HFFc6 (cell line): ENCODE measurements at places on chromosomes 11 and 22.
A peak's percentile ranks its signal among the peaks of the same experiment; 100 is the strongest.

GRCh38 chr22:25564320-25564978, at the start of gene GRK3:
Gene GRK3, plus strand, starts transcription at chr22:25564675. Its CDS starts 366 bp downstream, at chr22:25565041.
- H3K27ac ChIP-seq: no peak within 1 kb of the TSS
- DNase-seq: no peak
- peaks cover 15% of the 10 kb centered on the region for H3K27me3 ChIP-seq
- H3K36me3 ChIP-seq: no peaks in the 10 kb centered on the region; the same call in 1 of the 2 replicates
- H3K4me3 ChIP-seq: peak within 1 kb of the TSS; percentile 27

GRCh38 chr11:561148-562003, 606 bp downstream of the RASSF7 start:
- peak; percentile 37 for DNase-seq
- H3K27me3 ChIP-seq: peaks cover 8% of the 10 kb centered on the region
- no peaks in the 10 kb centered on the region for H3K4me1 ChIP-seq
- peak overlapping the region; percentile 88 for H3K4me3 ChIP-seq

GRCh38 chr11:116134450-116134849, 630.2 kb upstream of the CADM1 start:
- DNase-seq: no peak
- no peak overlapping the region for H3K27ac ChIP-seq
- H3K27me3 ChIP-seq: no peaks in the 10 kb centered on the region; the same call in 1 of the 2 replicates

GRCh38 chr11:36395978-36396736, 100.1 kb downstream of the PRR5L start:
- H3K27me3 ChIP-seq: no peaks in the 10 kb centered on the region; the same call in 1 of the 2 replicates
- no peak overlapping the region for H3K27ac ChIP-seq
- no peak for DNase-seq
- H3K4me1 ChIP-seq: peaks cover 2% of the 10 kb centered on the region
- peaks cover 26% of the 10 kb centered on the region; the same call in 1 of the 2 replicates for H3K36me3 ChIP-seq

DNA sequence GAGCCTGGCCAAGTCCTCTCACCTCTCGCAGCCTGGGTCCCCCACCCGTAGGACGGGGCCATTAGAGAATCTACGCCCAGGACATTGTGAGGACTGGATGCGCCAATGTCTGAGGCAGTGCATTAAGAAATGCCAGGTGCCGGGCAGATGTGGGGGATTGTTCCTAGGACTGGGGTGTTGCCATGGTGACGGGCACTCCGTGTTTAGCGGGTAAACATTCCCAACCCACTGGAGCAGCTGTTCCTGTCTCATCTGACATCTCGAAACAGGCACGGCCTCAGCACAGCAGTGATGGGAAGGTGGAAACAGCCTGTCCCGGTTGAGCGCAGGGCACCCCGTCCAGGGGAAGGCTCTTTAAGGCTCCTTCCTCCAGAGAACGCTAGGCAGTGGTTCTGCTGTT, 99.6 kb upstream of the RTL6 start:
- H3K4me1 ChIP-seq: peaks cover 5% of the 10 kb centered on the region; the same call in 1 of the 2 replicates
- H3K4me3 ChIP-seq: no peak overlapping the region
- H3K36me3 ChIP-seq: no peaks in the 10 kb centered on the region

DNA sequence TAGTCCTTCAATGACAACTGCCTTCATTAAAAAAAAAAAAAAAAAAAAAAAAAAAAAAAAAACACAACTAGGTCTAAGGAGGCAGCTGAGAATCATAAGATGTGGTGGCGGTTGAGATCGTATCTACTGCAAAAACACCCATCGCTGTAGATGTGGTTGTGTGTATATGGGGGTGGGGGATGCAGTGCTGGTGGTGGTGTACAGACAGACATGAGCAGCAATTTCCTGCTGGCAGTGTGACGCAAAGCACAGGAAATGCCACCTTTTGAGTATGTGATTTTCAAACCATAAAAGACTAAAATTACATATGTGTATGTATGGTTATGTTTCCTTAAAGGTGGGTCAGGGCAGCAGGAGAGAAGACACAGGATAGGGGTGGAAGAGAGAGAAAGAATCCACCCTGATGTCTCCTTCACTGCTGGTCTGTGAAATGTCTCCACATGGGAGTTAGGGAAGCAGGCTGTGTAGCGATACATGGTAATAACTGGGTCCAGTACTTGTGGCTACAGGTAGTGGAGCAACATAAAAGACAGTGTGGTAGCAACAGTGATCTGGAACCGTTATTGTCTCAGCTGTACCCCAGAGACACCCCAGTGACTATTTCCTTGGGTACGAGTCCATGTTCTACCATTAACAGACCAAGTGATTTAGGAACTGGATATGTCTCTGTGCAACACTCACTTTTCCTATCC, 57.9 kb downstream of the SYTL2 start:
- no peak for DNase-seq
- H3K4me1 ChIP-seq: peaks cover 38% of the 10 kb centered on the region
- H3K36me3 ChIP-seq: peaks cover 13% of the 10 kb centered on the region
- H3K4me3 ChIP-seq: no peak overlapping the region
- H3K27ac ChIP-seq: no peak overlapping the region

GRCh38 chr11:69470793-69471728, 10.4 kb upstream of the LINC01488 start:
- H3K4me3 ChIP-seq: no peak overlapping the region
- DNase-seq: no peak
- no peak overlapping the region for H3K27ac ChIP-seq
- no peaks in the 10 kb centered on the region for H3K4me1 ChIP-seq
- peaks cover 11% of the 10 kb centered on the region for H3K36me3 ChIP-seq

DNA sequence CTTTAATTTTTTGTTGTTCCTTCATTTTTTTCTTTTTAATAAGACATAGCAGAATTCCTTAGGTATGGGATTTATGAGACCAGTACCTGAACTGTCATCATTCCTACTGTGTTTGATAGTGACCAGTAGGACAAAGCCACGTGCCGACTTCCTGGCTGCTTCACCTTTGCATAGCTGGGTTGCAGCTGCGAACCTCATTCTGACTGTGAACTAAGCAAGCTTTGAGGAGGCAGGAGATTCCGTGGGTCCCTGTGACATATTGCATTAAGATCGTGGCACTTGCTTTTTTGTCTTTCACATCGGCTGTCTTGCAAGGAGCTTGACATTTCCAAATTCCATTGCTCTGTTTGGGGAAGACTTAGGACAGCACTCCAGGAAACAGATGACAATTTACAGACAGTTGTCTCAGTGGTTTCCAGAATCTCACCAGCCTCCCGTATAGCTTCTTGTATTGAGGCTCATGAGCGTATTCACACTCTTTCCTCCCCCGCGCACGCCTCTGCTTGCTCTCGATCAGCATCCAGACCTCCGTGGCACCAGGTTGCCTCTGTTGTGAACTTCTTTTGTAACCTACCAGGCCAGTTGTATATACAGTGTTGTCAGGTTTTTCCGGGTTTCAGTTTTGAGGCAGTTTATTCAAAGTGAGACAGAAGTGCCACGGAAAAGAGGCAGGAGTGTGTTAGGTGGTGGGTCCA, 101.7 kb downstream of the CWC15 start:
- peaks cover 17% of the 10 kb centered on the region for H3K4me1 ChIP-seq
- DNase-seq: no peak
- peaks cover 3% of the 10 kb centered on the region; the same call in 1 of the 2 replicates for H3K27me3 ChIP-seq
- H3K36me3 ChIP-seq: peaks cover 20% of the 10 kb centered on the region
- no peak overlapping the region for H3K4me3 ChIP-seq

GRCh38 chr22:30444632-30445437, 19.3 kb downstream of the MTFP1 start:
- H3K27ac ChIP-seq: peak overlapping the region; percentile 72
- peaks cover 50% of the 10 kb centered on the region for H3K4me1 ChIP-seq
- peaks cover 13% of the 10 kb centered on the region for H3K27me3 ChIP-seq
- H3K4me3 ChIP-seq: no peak overlapping the region
